Right kidney (tissue), 9 donors: ENCODE measurements at places on chromosomes 2 and 18.

- no peak for DNase-seq
These were observed 112.2 kb downstream of the ZNF521 start for GRCh38 chr18:25239581-25240419.

- no peak for DNase-seq
These were observed 156.4 kb downstream of the NCKAP5 start for GRCh38 chr2:133411857-133412256.

GRCh38 chr2:135183822-135184221 lies 131.7 kb downstream of the RAB3GAP1 start:
- no peak for DNase-seq

GRCh38 chr2:55150834-55151233 lies 81.3 kb downstream of the CLHC1 start:
- no peak for DNase-seq

- DNase-seq: no peak
These were observed 47.9 kb downstream of the LRRFIP1 start for GRCh38 chr2:237675316-237675715.

GRCh38 chr2:99512181-99512591 lies 22.4 kb upstream of the REV1 start:
- no peak for DNase-seq

GRCh38 chr2:85434696-85435095 lies 16.2 kb downstream of the SH2D6 start:
- no peak for DNase-seq

DNA sequence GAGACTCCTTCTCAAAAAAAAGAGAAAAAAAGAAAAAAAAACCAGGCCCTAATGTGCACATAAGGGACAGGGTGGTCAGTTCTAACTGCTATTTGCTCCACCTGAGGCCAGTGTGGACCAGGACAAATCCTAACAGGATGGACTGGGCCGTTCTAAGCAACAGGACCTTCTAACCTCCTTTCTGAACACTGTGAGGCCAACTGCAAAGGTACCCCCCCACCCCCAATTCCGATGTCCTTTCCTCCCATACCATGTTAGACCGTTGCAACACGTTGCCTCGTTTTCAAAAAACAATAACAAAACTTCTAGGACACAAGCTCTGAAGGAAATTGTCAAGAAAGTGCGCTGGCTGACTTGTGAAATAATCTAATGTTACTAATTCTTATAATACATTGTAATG lies 1.2 kb downstream of the THAP4 start:
- DNase-seq: peak; percentile 23

- no peak for DNase-seq
These were observed 3.3 kb downstream of the SLC9A2 start for GRCh38 chr2:102622646-102623045.

DNA sequence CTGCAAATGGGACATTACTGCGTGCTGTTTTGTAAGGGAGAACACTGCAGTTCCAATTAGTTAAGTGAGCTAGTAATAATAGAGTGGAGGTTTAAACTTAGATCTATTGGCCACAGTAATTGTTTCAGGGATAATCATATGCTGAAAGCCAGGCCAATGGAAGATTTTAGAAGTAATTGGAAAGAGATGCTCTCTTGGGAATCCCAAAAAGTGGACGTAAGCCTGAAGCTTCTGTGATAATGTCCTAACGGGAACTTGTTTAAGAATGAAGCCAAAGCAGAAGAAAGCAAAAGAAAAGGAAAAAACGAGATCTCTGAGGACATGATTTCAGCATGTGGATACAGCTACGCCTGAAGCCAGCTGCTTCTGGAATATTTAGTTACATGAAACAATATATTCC lies 594.6 kb downstream of the SLC4A3 start:
- DNase-seq: no peak

GRCh38 chr2:195612611-195613495 lies 44.2 kb upstream of the SLC39A10 start:
- peak; percentile 33 for DNase-seq

DNA sequence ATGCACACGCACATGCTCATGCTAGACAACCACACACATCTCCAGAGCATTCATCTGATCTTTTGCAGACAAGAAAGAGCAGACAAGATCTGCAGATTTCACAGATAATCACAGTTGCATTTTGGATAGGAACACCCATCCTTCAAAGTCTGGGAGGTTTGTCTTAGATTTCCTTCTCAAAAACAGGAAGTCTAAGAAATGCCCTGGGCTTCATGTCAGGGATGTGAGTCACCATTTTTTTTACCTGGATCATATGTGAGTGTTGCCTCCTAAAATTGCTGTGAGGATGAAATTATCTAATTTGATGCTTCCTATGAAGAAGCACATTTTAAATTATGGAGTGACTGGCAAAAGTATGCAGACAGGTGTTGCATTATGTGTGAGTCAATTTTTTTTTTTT lies 46.1 kb downstream of the SRD5A2 start:
- no peak for DNase-seq

DNA sequence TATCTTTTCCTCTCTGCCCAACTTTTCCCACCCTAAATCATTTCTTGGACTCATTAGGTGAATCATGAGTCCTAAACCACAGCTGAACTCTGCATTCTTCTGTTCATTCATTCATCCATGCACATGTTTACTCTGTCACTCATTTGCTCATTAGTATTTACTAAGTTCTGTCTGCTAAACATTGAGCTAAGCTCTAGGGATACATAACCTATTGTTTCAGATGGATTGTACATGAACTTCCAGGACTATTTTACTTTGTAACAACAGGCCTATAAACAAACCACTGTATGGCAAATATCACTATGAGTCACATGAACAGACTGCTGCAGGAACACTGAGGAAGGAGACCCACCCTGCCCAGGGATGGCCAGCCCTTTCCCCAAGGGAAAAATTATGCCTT lies 14.6 kb upstream of the DYNC2LI1 start:
- no peak for DNase-seq

- DNase-seq: no peak
These were observed 49.0 kb upstream of the BCL2L11 start for GRCh38 chr2:111071600-111072171.

- no peak for DNase-seq
These were observed 168.9 kb upstream of the RAB6C start for GRCh38 chr2:129810521-129810920.

DNA sequence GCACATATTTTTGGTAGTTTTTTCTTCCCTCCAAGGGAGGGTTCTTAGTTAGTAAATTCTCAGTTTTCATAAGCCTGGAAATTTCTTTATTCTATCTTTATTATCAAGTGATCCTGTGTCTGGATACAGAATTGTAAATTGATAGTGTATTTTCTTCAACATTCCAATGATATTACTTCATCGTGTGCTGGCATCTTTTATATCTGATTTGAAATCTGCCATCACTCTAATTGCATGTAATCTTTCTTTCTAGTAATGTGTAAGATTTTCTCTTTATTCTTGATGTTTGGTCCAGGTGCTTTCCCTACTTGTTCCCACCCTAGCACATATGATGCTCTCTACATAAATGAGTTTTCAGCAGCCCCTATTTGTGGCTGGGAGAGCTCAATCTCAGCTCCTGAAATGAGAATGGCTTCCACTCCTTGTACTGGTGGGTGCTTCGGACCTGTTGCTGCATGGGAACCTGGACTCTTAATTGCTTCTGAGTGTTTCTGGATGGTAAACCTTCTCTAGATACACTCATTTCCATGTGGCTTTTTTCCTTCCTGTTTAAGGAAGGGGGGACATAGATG lies 102.7 kb downstream of the SMIM21 start:
- no peak for DNase-seq

GRCh38 chr18:75638776-75639471 lies 211.4 kb upstream of the SMIM21 start:
- DNase-seq: peak; percentile 60

DNA sequence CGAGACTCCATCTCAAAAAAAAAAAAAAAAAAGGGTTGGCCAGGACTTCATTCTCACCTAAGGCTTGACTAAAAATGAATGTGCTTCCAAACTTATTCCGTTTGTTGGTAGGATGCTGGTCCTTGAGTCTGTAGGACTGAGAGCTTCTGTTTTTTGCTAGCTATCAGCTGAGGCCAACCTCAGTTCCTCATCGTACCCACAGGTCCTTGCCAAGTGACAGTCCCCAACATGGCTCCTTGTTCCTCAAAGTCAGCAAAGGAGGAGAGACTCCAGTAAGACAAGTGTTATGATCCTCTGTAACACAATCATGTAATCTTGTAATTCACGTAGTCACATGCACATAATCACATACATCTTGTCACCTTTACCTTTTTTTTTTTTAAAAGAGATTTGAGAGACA lies 37.0 kb downstream of the HAUS1 start:
- no peak for DNase-seq
